Stimulated activated naive CD8-positive, alpha-beta T cell treated with anti-CD3 and anti-CD28 coated beads, Interleukin-15, Interleukin-2, amounts not matched to agents 100 U/mL and 50 U/mL, for 24 hours (primary cell): ENCODE measurements at places on chromosomes 3 and 15.

GRCh38 chr15:78212546-78213424, 21.6 kb downstream of the ACSBG1 start:
- no peak for DNase-seq

GRCh38 chr15:66925721-66926120, 139.7 kb upstream of the SMAD3 start:
- DNase-seq: no peak

DNA sequence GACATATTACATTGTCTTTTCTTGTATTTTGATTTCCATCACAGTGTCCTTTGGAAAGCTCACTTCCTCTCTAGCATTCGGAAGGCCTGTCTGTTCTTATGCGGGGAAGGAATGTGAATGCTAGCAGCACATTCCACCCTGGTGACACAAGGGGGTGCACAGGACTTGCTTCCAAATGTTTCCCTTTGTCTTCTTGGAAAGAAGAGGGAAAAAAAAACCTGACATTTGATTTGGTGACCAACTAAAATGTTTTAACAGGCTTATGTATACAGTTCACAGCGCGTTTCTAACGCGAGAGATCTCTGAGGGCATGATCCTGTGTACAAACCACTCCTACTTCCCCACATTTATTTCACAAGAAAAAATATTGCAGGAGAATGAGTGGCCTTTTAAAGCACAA, 107.6 kb upstream of the FXR1 start:
- no peak for DNase-seq

DNA sequence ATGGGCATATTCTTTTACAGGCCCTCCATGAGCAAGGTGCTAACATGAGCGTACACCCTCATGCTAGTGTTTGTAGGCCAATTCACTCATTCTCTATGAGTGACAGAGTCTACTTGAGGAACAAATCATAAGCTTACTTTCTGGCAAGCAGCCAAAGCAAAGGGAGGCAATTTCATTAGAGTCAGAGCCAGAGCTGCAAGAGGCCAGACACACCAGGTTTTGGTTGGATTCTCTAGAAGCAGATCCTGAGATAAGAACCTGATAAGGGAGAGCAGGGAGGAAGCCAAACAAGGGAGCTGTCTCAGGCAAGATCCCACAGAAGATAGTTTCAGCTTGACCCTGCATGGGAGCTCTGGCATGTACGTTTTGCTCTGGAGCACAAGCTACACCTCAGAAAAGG, 214.1 kb upstream of the CTNNB1 start:
- DNase-seq: no peak

GRCh38 chr15:63075015-63075983, 32.8 kb downstream of the TPM1 start:
- no peak for DNase-seq

DNA sequence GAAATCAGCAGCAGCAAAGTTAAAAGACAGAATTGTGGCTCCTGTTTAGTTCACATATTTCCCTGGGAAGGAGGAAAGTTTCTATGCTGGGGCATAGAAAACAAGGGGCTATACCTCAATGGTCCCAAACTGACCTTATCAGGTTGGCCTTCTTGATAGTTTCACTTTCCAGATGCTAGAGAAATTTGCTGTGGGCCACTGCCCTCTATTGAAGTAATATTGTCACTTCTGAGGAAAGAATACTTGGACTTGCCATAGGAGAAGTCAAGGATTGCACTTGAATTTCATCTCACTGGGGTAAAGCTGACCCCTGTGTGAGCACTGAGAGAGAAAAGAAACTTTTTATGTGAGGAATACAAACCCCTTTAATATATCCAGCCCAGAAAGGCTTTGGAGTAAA, 49.3 kb upstream of the XCR1 start:
- no peak for DNase-seq

- DNase-seq: no peak
Observed at GRCh38 chr3:25281041-25281731, 146.9 kb upstream of the RARB start.

DNA sequence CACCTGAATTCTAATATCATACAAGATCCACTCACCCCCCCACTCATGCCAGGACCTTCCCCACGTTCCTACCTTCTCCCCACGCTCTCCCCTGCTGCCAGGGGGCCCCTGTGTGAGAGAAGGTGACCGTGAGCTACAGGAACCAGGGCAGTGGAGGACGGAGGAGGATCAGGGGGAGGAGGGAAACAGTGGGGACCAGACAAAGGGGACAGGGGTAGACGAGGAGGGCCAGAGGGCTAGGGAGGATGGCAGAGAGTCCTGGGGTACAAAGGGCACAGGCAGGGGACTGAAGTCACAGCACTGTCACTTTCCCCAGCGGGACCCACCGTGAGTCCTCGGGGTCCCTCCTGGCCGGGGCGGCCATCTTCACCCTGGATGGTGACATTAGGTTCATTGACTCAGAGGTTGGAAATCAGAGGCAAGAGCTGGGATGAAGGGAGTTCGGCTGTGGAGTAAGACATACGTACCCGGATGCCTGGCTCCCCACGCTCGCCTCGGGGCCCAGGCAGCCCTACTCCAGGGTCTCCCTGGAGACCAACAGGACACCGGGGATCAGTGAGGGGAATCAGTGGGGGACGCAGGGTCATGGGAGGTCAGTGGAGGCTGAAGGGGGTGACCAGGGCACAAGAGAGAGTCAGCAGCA, 6.3 kb upstream of the UCN2 start:
- no peak for DNase-seq

DNA sequence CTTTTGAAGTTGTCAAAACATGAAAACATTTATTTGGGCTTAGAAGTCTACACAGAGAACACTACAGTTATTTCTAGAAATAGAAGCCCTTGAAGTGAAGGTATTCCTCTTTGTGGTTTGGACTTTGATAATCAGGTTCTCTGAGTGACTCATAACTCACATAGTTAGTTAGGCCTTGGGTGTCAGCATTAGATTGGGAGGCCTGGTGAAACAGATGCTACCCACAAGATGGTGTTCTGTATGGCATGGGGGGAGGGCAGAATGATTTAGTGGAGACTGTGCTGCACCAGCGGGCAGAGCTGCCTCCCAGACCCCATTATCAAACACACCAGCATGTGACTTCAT, 108.9 kb upstream of the ETV5 start:
- peak; percentile 15 for DNase-seq

DNA sequence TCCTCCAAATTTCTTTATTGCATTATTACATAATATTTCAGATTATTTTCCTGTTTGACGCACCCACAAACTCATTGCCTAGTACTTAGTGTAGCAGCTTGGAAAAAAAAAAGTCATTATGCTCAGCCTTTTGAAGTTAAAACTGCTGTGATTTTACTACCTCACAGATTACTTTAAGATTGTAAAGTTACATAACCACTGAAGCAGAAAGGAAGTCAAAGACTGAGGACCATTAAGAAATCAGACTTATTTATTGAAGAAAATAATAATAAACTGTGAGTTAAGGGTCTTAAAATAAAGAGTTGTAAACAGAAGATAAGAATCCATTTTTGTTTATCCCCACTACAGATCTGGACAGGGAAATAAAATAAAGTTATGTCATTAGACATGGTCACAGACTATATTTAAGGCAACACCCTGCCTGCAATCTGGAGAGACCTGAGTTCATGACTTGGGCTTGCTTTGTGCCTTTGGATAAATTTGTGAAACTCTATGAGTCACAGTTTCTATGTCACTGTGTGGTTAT, 212.1 kb upstream of the ROBO2 start:
- no peak for DNase-seq
